ENCODE measurements at places on chromosomes 1 and 21.

DNA sequence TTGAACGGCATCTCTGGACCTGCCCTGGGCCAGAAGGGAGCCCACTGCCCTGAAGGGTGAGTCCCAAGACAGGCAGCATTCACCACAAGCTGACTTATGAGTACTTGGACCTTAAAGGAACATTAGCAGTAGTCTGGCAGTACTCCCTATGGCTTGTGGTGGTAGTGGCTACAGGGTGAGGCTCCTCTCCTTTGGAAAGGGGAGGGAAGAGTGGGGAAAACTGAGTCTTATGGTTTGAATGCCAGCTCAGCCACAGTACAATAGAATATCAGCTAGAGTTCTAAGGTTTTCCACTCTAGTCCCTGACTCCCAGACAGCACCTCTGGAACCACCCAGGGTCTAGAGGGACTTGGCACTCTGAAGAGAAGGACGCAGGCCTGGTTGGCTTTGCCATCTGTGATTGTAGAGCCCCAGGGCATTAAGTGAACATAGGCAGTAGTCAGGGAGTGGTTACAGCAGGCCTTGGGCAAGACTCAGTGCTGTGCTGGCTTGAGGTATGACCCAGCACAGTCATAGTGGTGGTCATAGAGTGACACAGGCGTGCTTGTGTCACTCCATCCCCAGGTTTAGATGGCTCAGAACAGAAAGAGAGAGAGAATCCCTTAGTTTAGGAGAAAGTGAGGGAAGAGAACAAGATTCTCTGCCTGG lies 31.0 kb downstream of the CD53 start:
- DNase-seq: no peak

- no peak for DNase-seq
These were observed 47.0 kb upstream of the RAP1GAP start for GRCh38 chr1:21716169-21716568.

DNA sequence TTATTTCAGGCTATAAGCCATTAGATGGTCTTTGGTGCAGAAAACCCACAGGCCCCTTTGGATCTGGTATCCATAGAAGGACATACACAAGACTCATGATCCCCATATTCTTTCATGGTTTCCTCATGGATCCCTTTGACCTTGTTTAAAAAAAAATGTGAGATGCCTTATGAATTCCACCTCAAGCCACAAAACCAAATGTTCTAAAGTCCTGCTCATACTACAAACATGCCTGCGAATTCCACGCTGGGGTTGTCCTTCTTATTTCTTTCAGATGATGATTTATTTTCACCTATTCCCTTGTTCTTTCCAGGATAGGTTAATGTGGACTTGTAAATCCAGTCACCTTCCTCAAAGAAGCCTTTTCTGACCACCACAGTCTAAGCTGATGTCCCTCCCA lies 256.9 kb upstream of the DPYD start:
- DNase-seq: no peak

DNA sequence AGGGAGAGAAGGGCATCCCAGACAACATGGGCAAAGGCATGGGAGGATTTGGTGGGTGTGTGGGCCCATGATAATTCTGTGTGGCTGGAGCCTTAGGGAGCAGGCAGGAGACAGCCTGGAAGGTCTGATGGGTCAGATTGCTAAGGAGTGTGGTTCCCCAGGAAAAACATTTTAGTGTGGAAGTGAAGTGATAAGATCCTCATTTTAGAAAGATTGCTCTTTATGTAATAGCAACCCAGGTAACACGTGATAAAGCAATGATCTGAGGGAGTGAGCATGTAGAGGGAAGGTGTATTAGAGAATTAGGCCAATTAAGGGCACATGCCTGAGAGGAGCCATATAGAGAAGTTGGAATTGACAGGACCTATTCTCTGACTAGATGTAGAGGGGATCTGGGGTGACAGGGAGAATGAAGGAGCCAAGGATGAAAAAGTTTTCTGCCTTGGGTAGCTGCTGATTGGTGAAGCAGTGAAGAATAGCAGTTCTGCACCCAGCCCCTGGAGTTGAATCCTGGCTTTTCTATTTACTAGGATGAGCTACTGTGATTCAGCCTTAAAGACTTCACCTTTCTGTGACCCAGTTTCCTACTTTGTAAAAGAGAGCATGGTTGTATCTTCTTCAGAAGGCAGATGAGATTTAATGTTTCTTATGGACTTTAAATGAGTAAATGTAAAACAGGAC lies 18.7 kb upstream of the SLAMF6 start:
- no peak for DNase-seq

DNA sequence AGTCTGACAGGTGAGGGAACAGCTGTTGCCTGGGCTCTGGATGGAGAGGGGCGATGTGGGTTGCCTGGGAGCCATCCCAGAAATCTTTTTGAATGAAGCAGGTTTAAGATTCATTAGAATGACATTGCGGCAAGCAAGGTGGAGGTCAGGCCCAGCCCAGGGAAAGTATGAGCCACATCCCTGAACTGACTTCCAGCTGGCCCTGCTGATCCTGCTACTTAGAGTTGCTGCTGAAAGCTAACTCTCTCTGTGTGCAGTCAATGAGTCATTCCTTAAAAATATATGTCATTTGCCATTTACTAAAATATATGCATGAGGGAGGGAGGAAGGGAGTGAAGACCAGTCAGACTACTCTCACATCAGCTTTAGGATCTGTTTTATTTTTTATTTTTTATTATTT lies 54.3 kb upstream of the RAB3GAP2 start:
- DNase-seq: no peak

Measured in progenitor cell of endocrine pancreas (in vitro differentiated cells).